ENCODE measurements at places on chromosomes 2 and 18. TPM values are rescaled to one million over a fixed set of nuclear protein-coding genes. Genes with fewer than 3 reads are reported as not detected.

GRCh38 chr2:169047256-169048250, 16.4 kb upstream of the ABCB11 start:
- no peak for DNase-seq

The AGXT gene
- polyA plus RNA-seq: not detected

GRCh38 chr2:23077596-23077995, 307.4 kb upstream of the KLHL29 start:
- DNase-seq: no peak

The ATRAID gene
- polyA plus RNA-seq: 268 TPM

- no peak for DNase-seq
These were observed 2.2 kb upstream of the KCNH7 start for GRCh38 chr2:162840598-162841246.

DNA sequence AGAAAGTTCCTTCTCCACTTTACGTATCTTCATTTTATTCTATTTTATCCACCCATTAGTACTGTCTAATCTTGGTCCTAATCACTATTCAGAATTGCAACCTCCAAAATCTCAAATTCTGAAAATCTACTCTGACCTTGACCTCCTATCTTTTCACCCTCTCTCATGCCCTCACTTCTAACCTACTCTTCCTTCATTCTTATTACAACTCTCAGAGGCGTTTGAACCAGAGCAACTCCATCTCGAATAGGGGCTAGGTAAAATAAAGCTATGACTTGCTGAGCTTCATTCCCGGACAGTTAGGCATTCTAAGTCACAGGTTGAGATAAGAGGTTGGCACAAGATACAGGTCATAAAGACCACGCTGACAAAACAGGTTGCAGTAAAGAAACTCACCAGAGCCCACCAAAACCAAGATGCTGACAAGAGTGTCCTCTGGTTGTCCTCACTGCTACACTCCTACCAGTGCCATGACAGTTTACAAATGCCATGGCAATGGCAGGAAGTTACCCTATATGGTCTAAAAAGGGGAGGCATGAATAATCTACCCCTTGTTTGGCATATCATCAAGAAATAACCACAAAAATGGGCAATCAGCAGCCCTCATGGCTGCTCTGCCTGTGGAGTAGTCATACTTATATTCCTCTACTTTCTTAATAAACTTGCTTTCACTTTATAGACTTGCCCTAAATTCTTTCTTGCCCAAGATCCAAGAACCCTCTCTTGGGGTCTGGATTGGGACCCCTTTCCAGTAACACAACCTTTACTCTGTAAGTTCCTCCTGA, 11.4 kb downstream of the CCDC88A start:
- no peak for DNase-seq

The CSRNP3 gene
- polyA plus RNA-seq: 0.18 TPM

- no peak for DNase-seq
These were observed 57.5 kb downstream of the SLC35F5 start for GRCh38 chr2:113698892-113699447.

GRCh38 chr2:102027036-102027980, 35.5 kb downstream of the IL1R2 start:
- no peak for DNase-seq

- no peak for DNase-seq
These were observed 154.4 kb upstream of the GCFC2 start for GRCh38 chr2:75865083-75865482.

GRCh38 chr2:47010176-47010575, 94.6 kb upstream of the MCFD2 start:
- DNase-seq: no peak

- DNase-seq: no peak
These were observed 190.1 kb upstream of the SP5 start for GRCh38 chr2:170524828-170525565.

- no peak for DNase-seq
These were observed 34.0 kb downstream of the EML6 start for GRCh38 chr2:54757500-54757899.

DNA sequence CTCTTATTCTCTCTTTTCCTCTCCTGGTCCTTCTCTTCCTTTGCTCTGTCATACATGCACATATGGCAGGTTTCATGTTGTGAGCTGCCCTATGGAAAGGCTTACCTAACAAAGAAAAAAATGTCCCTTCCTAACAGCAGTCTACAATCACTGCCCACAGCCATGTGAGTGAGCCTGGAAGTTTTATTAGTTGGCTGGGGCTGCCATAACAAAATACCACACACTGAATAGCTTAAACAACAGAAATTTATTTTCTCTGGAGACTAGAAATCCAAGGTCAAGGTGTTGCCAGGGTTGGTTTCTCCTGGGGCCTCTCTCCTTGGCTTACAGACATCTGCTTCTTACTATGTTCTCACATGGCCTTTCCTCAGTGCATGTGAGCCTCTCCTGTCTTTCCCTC, 142.1 kb downstream of the TRIB2 start:
- DNase-seq: no peak

DNA sequence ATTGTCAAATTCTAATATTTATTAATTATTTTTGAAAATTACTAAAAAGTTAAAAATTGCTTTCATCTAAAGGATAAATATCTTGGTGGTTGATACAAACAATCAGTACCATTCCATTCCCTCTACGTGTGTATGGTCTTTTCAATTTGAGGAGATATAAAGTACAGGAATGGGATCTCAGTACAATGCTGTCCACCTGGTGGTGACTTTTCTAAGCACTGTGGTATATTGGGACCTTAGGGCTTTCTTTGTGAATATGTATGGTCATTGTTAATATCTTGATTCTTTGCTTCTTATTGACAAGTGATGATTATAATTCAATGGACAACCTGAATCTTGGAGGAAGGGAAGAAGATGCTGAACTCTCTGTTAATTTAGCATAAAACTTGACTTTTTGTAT, 83.1 kb downstream of the NBEAL1 start:
- no peak for DNase-seq

- DNase-seq: no peak
These were observed 662.3 kb downstream of the IRS1 start for GRCh38 chr2:226137201-226137811.

GRCh38 chr2:152890736-152891135, 172.3 kb downstream of the ARL6IP6 start:
- DNase-seq: no peak
